ENCODE measurements at places on chromosomes 2 and 18. TPM values are rescaled to one million over a fixed set of nuclear protein-coding genes. Genes with fewer than 3 reads are reported as not detected.

DNA sequence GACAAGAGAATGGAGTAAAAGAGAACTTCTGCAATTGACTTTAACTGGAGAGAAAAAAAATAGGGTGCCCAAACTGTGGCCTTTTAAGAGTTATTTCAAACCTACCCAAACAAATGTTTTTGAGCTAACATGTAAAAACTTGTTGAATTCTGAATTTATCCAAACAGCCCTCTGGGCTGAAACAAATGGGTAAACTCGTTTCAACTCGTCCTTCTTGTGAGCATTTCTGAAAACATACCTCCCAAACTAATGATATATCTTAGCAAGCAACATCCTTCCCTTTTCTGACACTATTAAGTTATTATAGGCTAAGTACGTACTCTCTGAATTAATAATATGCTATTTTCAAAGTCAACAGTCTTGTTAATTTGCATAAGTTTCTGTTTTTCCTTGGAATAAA, 793.0 kb upstream of the ACVR2A start:
- DNase-seq: no peak

DNA sequence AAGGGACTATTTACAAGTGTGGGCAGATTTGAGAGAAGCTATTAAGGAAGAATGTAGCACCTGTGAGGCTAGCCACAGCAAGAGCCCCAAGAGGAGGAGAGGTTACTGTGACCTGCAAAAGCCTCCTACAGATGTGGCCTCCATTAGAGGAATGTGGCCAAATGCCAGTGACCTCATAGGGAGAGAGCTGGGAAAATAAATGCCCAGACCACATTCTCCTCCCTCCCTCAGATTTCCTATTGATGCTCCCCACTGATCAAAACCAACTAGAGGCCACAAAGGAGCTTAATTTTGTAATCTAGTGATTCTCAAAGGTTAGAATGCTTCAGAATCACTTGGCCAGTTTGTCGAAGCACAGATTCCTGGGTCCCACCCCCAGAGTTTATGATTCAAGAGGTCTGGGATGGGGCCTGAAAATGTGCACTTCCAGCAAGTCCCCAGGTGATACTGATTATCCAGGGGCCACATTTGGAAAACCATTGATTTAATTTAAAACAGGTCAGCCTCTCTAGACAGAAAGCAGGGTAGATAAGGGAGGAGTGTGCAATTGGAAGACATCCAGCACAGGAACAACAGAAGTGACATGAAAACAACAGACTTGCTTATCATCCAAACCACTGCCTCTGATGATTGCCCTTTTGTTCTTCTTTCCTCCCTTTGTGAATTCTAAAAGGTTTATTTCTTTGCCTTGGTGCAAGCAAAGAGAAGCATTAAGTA, 61.2 kb upstream of the RBBP8 start:
- no peak for DNase-seq

- no peak for DNase-seq
Observed at GRCh38 chr2:99878581-99879350, 263.6 kb downstream of the AFF3 start.

The FBXO48 gene
- 0.81 TPM for total RNA-seq

- DNase-seq: no peak
Observed at GRCh38 chr2:28748941-28749340, 2.7 kb upstream of the PPP1CB start.

GRCh38 chr18:74551936-74552555, 17.7 kb downstream of the CNDP1 start:
- DNase-seq: peak; percentile 90

DNA sequence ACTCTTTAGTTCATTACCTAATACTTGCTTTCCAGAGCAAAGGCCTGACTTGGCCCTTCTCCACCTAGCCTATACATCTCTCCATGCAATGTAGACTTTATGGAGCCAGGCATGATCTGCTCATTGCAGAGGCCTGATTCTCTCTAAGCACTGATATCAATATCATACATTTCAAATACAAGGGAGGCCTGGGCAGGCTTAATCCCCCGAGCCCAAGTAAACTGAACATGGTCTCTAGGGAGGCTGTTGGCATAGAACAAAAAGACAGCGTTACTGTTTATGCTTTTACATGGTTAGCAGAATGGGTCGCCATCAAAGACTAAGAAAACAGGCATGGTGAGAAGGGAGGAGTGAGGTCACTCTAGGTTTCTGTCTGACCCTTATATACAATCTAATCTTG, 695.1 kb downstream of the ZEB2 start:
- DNase-seq: no peak

DNA sequence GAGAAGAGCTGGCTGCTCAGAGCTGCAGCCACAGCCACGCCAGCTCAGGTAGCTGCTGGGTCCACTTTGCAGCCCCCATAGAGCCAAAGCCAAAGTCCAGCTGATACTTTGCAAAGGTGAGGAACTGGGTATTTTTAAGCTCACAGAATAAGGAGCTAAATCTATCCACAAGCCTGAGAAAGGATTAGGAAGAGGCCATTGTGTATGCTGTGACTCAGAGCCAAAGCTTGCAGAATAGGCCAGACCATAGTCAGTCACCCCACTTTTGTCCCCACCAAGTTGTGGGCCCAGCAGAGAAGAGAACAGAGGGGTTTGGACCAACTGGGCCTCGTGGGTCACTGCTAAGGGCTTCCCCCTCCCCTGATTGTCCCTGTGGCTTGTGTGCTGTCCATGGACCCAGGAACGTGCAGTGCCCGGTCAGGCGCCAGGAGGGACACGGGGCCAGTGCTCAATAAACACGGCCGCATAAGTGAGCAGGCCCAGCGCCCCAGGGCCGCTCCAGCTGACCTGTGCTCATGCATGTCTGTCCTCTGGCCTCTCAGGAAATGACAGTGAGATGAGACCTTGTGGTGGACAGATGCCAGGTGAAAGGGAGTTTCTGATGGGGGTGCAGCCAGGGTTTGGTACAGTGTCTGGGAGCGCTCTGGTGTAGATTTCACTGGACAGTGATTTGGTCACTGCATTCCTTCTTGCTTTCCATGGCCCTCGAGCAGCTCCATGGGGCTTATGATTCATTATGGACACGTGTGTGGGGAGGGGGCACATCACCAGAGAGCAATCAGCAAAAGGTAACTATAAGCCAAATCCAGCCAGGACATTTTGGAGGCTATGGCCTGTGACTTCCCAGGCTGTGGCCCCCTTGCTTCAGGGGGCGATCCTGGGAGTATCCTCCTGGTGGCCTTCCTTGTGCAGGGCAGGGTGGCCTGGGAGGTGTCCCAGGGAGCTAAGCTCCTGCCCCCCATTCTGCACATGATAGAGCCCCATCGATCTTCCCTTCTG, 31.3 kb downstream of the MAL start:
- no peak for DNase-seq

DNA sequence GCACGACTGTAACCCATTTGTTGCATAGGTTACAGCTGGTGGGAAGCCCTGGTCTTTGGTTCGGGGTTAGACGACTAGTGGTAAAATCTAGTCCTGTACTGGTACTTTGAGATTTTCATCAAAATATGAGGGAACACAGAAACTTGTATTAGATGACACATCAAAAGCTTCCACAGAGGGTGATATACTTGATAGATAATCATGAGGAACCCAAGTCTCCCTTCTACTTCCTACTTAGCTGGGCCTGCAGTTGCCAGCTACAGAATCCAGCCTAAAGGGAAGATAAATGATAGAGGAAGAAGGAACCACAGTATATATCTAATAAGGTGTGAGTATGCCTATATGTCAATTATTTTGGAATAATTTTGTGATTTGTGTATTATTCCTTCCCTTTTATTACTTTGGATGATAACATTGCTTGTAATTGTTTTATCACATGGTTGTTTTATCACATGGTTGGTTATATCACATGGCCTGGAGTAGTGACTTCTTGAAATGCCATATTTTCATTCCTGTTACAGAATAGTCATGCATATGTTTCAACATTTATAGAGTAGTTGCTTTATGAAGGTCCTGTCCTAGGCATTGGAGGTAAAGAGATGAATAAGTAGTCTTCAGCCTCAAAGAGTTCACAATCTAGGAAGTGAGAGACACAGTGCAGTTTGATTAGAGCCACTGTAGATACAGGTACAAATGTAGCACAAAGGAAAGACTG, 2.9 kb downstream of the AGPS start:
- no peak for DNase-seq

- DNase-seq: no peak
Observed at GRCh38 chr2:10537522-10538199, 89.5 kb upstream of the ODC1 start.

The WNT6 gene
- total RNA-seq: 0.42 TPM

- no peak for DNase-seq
Observed at GRCh38 chr2:136422512-136422911, 304.6 kb upstream of the CXCR4 start.

The EHBP1 gene
- total RNA-seq: 46.5 TPM

- no peak for DNase-seq
Observed at GRCh38 chr2:178804791-178805190, 2.4 kb downstream of the TTN start.

GRCh38 chr18:14975431-14975830, 227.5 kb downstream of the ANKRD30B start:
- no peak for DNase-seq

- DNase-seq: no peak
Observed at GRCh38 chr2:180520206-180520605, 460.2 kb upstream of the UBE2E3 start.

DNA sequence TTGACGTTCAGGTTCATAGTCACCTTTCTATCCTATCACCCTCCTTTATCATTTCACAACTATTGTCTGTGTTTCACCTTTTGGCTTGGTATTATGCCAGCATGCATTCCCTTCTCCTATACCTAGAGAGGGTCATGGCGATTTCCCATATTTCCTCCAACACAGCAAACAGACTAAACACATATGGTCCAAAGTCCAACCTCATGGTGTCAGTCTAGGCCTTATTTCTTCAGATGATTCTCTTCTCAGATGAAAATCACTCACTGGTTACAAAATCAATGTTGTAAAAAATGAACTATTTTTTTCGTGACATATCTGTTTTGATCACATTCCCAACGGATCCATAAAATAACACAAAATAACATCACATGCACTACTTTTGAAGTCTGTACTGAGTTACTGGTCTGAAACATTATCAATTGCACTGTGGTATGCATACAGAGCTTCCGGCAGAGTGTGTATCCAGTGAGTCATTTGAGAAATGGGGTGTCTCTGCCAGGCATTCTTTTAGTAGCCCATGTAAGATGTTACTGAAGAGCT, 204.8 kb upstream of the GALNT5 start:
- DNase-seq: no peak

The TSPYL6 gene
- not detected for total RNA-seq

GRCh38 chr18:79599441-79599931, 80.1 kb upstream of the CTDP1 start:
- DNase-seq: no peak

The DSG2 gene
- 16.6 TPM for total RNA-seq

- DNase-seq: no peak
Observed at GRCh38 chr2:155393406-155393805, 694.9 kb downstream of the KCNJ3 start.

The NOSTRIN gene
- not detected for total RNA-seq

The FAM237A gene
- not detected for total RNA-seq

DNA sequence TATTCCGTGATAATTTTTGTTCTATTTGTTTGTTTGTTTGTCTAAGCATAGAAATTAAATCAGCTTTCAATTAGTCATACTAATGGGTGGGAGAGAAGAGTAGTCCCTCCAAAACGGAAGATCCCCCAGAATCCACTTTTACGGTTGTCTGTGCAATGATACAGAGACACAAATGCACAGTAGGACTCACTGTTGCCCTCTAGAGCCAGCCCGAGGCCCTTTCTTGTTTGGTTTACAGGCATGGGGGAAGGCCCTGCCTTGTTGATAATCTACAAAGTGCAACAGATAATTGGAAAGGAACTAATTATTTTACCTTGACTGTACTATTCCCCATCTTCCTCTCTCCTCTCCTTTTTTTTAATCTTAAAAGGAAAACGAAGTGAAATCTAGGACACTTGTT, 121.1 kb downstream of the ACOXL start:
- no peak for DNase-seq

The ADD2 gene
- not detected for total RNA-seq

GRCh38 chr2:39524061-39524460, 87.0 kb upstream of the MAP4K3 start:
- DNase-seq: no peak
